Right ventricle myocardium inferior (tissue), 1 donor: ENCODE measurements at places on chromosomes 4 and X.

- no peak for DNase-seq
These were observed at the start of gene UGT2B17 for GRCh38 chr4:68576272-68577125. Gene UGT2B17 (minus strand): TSS chr4:68576322. CDS start chr4:68568484, 7,838 bp downstream.

DNA sequence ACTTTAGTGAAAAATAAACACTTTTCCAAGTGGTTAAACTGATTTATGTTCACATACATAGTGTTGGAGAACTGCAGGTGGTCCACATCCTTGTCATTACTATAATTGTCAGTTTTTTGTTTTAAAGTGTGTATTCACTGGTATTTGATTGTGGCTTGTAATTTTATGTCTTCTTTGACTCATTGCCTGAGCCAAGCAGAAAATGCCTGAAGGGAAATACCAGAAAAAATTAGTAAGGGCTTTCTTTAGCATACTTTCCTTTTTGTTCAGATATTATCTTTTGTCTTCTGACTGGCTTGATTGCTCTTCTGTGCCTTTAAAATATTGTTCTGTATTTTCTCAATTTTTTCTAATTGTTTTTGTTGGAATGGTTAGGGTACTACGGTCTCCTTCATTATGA, 981.3 kb downstream of the C4orf33 start:
- DNase-seq: no peak

DNA sequence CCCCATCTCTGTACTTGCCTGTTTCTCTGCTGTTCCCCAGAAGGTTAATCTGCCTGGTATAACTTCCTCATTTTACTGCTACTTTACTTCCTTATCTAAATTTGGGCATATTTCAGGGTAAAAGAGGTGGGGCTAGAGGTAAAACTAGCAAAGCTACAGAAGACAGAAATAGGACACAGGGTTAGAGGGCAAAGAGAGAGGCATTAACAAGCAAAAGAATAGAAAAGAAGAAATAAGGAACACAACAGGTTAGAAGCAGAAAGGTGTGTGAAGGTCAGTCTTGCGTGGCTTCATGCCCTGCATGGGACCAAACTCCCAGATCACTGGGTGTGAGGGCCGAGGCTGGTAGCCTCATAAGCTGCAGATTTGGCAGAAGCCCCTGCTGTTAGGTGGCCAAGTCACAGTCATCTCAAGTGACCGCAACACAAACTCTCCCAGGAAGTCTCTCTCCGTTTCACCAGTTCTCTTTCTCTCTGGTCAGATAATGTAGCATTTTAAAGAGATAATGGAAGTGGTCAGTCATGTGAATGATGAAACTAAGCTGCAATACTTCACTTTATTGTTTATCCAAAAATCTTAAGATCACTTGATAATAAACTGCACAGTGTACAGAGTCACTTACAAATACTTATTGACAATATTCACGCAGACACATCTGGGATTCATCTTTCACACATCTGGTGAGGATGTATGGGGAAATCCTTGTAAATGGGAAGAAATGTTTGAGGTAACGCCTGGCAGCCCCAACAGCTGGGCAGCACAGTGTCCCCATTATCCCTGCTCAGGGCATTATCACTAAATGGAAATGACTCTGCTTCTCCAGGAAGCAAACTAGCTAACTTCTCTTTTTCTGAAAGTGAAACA, 16.4 kb downstream of the TMEM154 start:
- no peak for DNase-seq

GRCh38 chr4:154625971-154626370, 13.5 kb upstream of the FGG start:
- no peak for DNase-seq

DNA sequence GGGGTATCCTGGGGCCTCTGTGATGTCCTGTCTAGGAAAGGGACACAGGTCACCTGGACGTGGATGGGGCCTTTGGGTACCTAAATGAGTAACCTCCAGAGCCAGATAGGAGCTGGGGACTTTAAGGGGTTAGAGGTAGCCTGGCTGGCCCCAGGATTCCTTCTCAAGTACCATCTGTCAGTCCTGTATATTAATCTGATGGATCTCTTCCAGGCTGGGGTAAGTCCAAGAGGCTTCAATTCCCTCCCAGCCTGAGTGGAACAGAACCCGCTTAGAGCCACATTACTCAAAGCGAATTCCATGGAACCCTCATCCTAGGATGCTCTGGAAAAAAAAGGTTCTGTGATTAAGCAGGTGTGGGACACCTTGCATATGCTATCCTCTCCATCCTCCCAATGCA, 24.8 kb upstream of the MAP3K15 start:
- DNase-seq: no peak

DNA sequence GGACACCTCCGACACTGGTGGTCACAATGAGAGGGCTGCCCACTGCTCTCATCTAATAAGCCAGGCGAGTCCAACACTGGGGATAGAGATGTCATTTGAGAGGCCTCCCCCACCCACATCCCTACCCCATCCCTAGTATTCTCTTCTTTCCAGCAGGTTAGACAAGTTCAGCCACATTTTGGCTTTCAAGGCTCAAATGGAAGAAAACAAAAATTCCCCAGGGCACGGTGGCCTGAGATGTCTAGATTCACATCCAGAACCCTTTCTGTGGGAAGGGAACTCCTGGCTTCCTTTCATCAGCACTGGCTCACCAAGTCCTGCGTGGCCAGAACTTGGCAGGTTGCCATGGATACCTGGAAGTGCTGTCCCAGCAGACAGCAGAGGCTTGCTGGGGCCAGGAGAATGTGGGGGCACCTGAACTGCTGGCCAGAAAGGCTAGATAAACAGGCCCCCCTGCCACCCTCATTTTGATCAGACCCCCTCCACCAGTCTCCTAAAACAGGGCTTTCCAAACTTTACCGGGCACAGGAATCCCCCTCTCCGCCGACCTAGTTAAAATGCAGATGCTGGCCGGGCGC, 1.3 kb upstream of the NYX start:
- no peak for DNase-seq

DNA sequence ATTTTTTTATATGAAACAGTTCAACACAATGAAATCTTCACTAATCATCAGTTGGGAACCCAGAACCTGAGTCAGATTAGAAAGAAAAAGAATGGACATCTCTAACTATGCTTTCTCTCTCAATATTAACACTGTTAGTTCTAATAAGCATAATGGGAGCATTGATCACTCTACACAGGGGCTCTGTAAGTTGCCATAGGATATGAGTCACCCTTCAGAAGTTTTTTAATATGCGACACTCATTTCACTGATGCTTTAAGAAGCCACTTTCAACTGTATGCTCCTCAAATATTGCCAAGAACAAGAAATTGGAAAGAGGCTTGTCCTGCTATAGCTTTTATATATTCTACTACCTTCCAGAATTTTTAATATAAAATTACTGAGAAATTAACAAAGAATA, 187.0 kb downstream of the AASDH start:
- no peak for DNase-seq

DNA sequence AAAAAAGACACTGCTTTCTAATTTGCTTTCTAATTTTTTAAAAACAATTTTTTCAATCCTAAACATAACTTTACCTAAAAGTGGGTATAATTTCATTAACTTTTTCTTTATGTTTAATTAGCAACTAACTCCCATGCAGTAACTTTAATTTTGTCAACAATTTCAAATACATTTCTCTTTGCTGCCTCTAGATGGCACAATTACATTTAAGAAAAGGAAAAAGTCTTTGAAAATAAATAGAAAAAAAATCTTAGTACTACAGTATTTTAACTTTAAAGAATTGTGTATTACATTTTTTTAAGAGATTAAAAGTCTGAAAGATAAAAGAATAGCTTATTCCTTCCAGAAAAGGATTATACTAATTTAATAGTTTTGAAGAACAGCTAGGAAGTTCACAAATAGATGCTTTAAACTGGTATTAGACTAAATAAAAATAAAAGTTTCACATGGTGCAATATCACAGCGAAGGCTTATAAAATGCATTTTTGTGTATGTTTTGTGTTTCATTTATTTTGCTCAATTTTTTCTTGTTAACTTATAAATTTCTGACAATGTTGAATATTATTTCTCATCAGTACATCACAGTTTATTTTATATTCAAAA, 105.1 kb downstream of the ADGRA3 start:
- no peak for DNase-seq

DNA sequence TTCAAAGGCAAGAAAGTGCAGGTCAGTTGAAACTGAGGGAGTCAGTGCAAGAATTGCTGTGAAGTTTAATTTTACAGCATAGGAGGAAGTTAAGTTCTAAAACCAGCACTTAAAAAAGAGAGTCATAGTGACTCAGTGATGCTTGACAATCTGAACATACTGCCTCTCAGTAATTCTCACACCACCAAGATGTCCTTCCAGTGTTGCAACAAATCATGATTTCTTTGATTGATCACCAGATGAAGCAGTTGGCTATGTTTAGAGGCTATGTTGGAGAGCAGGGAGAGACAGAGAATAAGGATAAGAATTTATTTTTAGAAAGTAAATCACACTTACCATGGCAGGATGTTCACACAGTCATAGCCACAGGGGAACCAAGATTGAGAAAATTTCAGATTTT, 13.2 kb downstream of the TRIM2 start:
- no peak for DNase-seq

- no peak for DNase-seq
These were observed 139.9 kb upstream of the ETNPPL start for GRCh38 chr4:108902769-108903168.

DNA sequence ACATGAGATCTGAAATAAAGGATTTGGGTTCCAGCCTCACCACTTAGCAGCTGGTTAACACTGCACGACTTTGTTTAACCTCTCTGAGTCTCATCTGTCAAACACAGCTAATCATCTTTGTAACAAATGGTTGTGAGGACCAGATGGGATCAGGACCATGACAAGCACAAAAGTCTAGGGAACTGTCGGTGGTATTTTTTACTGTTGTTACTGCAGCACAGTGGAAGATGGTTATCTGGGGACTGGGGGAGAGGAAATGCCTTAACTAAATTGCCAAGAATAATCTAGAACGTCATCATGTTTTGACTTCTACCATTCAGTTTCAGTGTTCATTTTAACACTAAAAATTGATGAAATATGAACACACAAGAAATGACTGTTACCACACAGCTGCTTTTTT, 99.5 kb downstream of the ADGRA3 start:
- DNase-seq: no peak

DNA sequence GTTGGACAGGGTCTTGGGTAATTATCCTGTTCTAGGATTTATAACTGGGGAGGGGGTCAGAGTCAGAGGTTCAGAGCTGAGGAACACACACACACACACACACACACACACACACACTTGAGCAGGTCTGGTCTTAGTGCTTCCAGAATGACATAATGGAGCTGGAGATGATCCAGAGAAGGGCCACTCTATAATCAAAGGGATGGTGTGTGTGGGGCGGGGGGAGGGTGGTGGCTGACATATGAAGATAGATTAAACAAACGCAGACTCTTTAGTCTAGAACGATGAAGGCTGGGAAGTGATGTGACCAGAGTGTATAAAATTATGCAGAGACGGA, 434 bp upstream of the TMEM255A start:
- no peak for DNase-seq

DNA sequence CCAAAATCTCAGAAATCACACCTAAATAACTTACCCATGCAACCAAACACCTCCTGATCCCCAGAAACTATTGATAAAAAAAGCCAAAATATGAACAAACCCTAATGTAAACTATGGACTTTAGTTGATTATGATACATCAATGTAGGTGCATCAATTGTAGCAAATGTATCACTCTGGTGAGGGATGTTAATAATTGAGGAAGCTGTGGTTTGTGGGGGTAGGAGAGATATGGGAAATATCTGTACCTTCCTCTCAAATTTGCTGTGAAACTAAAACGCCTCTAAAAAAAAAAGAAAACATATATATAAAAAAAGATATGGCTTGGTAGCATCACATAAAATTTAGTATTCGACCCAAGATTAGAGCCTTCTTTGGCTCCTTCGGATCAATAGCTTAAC, 144.3 kb upstream of the CPEB2 start:
- DNase-seq: no peak

- no peak for DNase-seq
These were observed 89.4 kb upstream of the PPP2R3B start for GRCh38 chrX:475926-476723.

- DNase-seq: no peak
These were observed 33.7 kb upstream of the SPP1 start for GRCh38 chr4:87941537-87942392.

DNA sequence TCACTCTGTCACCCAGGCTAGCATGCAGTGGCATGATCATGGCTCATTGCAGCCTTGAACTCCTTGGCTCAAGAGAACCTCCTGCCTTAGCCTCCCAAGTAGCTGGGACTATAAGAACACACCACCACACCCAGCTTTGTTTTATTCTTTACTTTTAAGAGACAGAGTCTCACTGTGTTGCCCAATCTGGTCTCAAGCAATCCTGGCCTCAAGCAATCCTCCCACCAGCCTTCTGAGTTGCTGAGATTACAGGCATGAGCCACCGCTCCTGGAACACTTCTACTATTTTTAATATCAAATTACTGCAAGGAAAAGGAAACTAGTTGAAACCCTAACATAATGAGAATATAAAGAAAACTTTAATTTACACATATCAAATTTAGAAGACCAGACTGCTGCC, 85.4 kb downstream of the FAM13A start:
- no peak for DNase-seq

DNA sequence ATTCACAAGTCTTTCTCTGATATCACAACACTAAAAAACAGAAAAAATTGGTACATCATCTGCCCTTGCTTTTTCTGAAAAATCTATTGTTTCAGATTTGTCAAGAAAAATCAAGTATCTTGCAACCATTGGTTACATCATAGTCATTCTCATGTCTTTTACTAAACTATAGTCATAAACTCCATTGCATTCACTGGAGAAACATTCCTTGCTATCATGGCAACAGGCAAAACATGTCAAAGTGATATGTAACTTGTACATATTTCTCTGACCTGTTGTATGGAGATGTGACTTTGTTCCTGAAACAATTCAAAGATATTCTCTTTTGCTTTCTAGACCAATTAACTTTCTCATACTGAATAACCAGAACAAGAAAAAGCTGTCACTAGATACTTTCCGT, 121.9 kb upstream of the ANK2 start:
- DNase-seq: no peak

DNA sequence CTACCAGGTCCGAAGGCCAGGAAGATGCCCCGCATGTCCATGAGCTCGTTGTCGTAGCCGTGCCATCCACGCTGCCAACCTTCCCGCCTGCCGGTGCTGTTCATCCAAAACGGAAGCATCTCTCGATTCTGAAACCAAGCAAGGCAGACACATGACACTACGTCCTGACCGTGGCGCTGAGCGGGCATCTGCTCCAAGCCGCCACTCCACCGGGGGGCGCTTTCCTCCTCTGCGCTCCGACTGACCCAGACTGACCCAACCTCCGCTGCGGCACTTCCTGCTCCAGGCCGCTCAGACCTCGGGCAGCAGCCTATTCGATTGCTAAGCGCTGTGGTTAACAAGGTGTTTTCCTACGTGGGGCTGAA, 120.5 kb downstream of the ENPP6 start:
- DNase-seq: no peak

- DNase-seq: no peak
These were observed 959.1 kb upstream of the LCORL start for GRCh38 chr4:18980516-18981233.

- no peak for DNase-seq
These were observed 394.2 kb downstream of the ARHGAP24 start for GRCh38 chr4:85869181-85869580.

GRCh38 chrX:19824603-19825002, 62.8 kb downstream of the SH3KBP1 start:
- DNase-seq: no peak

GRCh38 chrX:70398899-70399298, 24.2 kb upstream of the GDPD2 start:
- no peak for DNase-seq
